ENCODE measurements at places on chromosomes 2 and 18.

DNA sequence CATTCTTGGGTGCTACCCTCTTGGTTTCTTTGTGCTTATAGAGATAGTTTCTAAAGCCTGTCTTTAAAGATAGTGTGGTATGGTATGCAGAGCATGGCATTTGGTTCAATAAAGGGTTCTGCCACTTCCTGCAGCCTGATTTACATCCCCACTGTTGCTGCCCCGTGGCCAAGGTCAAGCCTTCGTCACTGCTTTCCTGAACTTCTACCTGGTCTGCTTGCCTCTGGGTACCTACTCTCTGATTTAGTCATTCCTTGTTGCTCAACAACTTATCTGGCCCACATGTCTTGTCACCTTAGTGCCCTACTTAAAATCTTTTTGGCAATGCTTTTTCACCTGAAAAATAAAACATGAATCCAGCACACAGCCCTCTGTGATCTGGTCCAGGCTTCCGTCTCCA is 352.9 kb downstream of the LPIN1 start:
- DNase-seq, result no peak

- no peak for DNase-seq
Measured at GRCh38 chr18:48605408-48605845, 66.6 kb downstream of the CTIF start.

- no peak for DNase-seq
Measured at GRCh38 chr2:205427112-205427511, 255.2 kb upstream of the NRP2 start.

DNA sequence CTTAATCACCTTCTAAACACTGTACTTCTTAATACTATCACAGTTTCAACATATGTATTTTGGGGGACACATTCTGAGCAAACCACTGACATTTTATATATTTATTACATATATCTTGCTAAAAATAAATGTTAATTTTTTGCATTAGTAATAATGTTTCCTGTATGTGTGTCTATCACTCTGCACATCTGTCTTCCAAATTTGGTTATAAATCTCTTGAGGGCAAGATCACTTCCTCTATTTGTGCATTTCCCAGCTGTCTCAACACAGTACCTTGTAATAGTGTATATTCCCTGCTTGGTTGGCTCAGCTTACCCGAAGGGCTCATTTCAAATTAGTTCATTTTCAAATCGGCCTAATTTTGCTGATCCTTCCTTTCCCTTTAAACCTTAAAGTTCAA is 617.1 kb upstream of the GYPC start:
- DNase-seq, result no peak

DNA sequence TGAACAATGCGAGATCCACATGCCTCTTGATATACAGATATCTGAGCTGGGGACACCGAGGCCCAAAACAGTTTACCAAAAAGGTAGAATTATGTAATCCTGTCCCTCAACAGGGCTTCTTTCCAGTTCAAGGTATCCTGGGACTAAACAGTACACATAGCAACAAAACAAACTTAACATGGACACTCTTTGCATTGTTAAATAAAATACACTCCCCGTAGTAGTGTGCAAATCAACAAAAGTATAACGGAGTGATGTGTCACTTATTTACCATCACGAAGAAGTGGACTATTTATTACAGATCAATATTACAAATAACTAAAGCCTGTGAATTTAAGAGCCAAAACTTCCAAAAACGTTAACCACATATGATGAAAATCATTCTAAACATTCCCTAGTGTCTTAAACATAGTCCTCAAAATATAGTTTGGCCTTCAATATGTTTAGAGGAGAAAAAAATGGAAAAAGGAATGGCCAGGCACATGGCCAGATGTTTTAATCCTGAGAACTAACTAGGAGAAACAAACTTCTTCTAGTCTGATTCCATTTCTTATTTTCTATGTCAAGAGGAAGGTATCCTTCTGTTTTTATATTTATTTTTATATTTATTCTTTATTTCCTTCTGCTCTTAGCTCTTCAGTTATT is 377.5 kb downstream of the OSR1 start:
- DNase-seq, result no peak

DNA sequence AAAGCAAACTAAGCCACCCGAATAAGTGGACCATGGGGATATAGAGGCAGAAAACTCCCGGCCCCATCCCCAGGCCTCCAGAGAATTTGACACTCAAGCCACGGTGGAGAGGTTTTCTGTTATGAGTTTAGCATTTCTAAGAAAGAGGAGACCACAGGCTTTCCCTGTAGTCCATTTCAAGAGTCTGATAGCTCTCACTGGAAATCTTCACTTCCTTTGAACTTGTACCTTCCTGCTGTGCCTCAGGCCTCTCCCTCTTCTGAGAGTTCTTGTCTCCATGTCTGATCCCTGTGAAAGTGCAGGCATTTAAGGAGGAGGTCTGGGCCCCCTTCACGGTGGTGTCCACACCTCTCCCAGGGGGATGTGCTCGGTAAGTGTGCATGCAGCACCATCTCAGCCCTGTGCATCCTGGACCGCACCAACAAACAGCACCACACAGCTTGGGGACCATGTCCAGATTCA is 113.7 kb downstream of the BCL2 start:
- DNase-seq, result no peak

- DNase-seq, result no peak
Measured at GRCh38 chr2:23561088-23561487, 176.1 kb downstream of the KLHL29 start.

All from cerebellar nuclear complex (tissue), 1 donor.